ENCODE measurements at places on chromosomes 4 and X. TPM values are rescaled to one million over a fixed set of nuclear protein-coding genes. Genes with fewer than 3 reads are reported as not detected.

- H3K27me3 ChIP-seq = no peaks in the 10 kb centered on the region
- 0 out of 2 replicates have a peak, but pooled peaks cover 4% of the 10 kb centered on the region for H3K36me3 ChIP-seq
- no peak overlapping the region for H3K4me3 ChIP-seq
- H3K4me1 ChIP-seq = peaks cover 32% of the 10 kb centered on the region
Measured at GRCh38 chrX:3678328-3678727, 35.1 kb downstream of the PRKX start.

- H3K36me3 ChIP-seq = no peaks in the 10 kb centered on the region
- H3K27me3 ChIP-seq = no peaks in the 10 kb centered on the region
- no peak overlapping the region for H3K4me3 ChIP-seq
- DNase-seq = no peak
- H3K4me1 ChIP-seq = no peaks in the 10 kb centered on the region
Measured at GRCh38 chr4:181677201-181677600, 566.0 kb upstream of the TENM3 start.

The C1QTNF7 gene
- not detected for total RNA-seq

The ASMT gene
- total RNA-seq = not detected

The CTAG2 gene
- total RNA-seq = 4.2 TPM

The CD38 gene
- 0.06 TPM for total RNA-seq

The PAGE2B gene
- total RNA-seq = not detected
